HepG2 (cell line): ENCODE measurements at places on chromosomes 11 and 22. TPM values are rescaled to one million over a fixed set of nuclear protein-coding genes. Genes with fewer than 3 reads are reported as not detected.

NELL1 gene
- total RNA-seq: not detected in 2 replicates

KCNJ1 gene
- not detected in 2 replicates for total RNA-seq

DPP3 gene
- total RNA-seq: 48.7 and 59.8 TPM in 2 replicates

RPLP2 gene
- total RNA-seq: 2,049 and 2,106 TPM in 2 replicates

NLRP14 gene
- total RNA-seq: not detected in 2 replicates

BTBD10 gene
- 26.6 and 37.0 TPM in 2 replicates for total RNA-seq

- H3K27ac ChIP-seq: no peak overlapping the region
- no peak overlapping the region for H3K4me3 ChIP-seq
- no peaks in the 10 kb centered on the region for H3K27me3 ChIP-seq
- DNase-seq: no peak
- peaks cover 7% of the 10 kb centered on the region; the same call in 1 of the 2 replicates for H3K4me1 ChIP-seq
- H3K36me3 ChIP-seq: no peaks in the 10 kb centered on the region
These were observed 97.5 kb downstream of the PARVA start for GRCh38 chr11:12474871-12475270.

DNA sequence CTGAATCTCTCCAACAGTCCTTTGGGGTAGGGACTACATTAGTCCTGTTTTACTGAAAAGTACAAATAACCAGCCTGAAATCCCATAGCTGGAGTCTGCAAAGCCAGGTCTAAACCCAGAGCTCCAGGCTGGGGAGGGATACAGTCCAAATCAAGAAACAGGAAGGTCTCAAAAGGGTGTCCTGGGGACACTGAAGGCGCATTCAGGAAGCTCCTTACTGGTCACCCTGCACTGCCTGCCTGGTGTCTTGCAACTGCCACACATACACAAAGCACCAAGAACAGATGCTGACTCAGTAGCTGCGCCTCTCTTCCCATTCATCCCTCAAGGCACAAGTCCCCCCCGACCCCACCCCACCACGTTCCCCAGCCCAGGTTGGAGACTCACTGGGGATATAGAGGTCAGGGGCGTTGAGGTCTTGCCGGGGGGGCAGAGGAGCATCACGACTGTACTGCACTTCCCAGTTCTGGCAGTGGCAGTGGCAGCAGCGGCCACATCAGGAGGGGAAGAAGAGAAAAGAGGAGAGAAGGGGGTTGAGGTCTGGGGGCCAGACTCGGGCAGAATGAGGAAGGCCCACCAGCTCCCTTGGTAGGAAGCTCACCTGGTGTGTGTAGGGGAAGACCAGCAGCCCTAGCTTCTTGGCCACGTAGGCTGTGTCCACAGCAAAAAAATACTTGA, 1.6 kb downstream of the YIF1A start:
- no peak for DNase-seq
- no peaks in the 10 kb centered on the region; the same call in 1 of the 2 replicates for H3K27me3 ChIP-seq
- peaks cover 61% of the 10 kb centered on the region for H3K4me1 ChIP-seq
- H3K4me3 ChIP-seq: peak overlapping the region; percentile 88

DNA sequence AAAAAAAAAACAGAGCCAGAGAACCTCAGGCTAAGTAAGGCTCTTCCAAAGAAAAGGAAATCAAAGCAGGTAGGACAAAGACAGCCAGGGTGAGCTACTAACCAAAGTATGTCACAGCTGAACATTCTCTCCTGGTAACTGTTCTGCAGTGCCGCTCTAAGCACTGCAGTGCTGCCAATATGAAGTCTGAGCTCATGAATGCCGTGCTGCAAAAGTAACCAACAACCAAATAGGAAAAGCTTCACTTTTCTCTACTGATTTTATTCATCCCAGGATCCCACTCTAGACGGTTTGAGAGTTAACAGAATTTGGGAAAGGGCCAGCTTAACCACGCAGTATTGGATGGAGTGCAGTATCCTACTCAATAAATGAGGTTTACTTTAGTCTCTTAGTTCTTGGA, 3.5 kb downstream of the SIK3 start:
- peak overlapping the region; percentile 87; the same call in 1 of the 2 replicates for H3K4me3 ChIP-seq
- H3K27me3 ChIP-seq: no peaks in the 10 kb centered on the region; the same call in 2 of the 3 replicates
- DNase-seq: no peak

GRCh38 chr11:116792869-116793771, 1.4 kb upstream of the APOA5 start:
- no peak for DNase-seq
- 0 out of 2 replicates have a peak overlapping the region, but pooled peaks have one; percentile 5 for H3K4me3 ChIP-seq
- peaks cover 93% of the 10 kb centered on the region for H3K4me1 ChIP-seq
- no peaks in the 10 kb centered on the region for H3K36me3 ChIP-seq
- H3K27ac ChIP-seq: peak overlapping the region; percentile 87

DNA sequence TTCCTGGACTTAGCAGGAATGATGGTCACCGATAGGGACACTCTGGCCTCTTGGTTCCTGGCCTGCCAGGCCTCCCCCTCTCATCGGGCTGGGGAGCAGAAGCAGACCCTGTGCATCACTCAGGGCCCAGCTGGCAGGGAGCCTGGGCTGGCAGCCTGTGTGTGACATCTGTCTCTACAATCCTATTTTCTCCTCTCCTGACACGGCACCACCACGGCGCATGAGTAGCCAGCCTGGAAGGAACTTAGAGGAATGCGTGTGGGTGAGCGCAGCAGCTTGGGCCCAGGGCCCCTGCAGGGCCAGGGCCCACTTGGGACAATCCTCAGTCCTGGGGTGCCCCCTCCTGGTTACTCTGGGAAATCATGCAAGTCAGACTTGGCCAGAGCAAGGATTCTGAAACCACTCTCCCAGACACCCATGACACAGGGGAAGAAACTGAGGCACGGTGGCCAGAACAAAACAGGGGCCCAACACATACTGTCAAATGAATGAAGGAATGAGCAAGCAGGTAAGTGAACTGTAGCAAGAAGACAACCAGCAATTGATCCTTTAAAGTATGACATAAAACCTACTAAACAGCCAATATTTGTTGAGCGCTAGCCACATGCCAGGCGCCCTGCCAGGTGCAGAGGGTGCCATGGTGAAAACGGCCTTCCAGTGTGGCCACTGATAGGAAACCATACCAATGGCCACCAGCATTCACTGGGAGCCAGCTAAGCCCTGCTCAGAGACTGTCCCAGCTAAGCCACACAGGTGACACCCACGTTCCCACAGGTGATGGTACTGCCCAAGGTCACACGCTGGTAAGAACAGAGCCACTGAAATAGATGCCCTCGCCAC, 13.3 kb downstream of the RSPH14 start:
- H3K4me3 ChIP-seq: no peak overlapping the region
- H3K4me1 ChIP-seq: peaks cover 7% of the 10 kb centered on the region
- no peak overlapping the region for H3K27ac ChIP-seq
- peak; percentile 59 for DNase-seq
- H3K27me3 ChIP-seq: no peaks in the 10 kb centered on the region

DNA sequence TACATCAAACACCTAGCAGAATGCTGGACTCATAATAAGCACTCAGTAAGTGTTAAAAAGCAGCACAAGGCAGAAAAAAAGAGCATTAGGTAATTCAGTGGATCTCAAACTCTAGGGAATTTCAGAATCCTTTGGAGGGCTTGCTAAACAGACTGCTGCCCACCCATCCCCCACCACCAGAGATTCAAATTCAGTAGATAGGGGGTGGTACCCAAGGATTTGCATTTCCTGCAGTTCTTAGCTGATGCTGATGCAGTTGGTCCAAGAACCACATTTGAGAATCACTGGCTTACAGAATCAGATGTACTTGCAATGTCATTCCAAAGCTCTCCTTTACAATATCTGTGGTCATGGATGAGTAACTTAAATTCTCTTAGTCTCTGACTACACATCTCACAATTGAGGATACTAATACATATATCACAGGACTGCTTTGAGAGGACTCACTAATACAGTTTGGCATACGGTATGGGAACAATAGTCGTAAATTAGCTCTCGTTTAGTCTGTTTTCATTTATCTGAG, 664.5 kb downstream of the KCNA4 start:
- no peaks in the 10 kb centered on the region for H3K4me1 ChIP-seq
- H3K27me3 ChIP-seq: no peaks in the 10 kb centered on the region
- DNase-seq: no peak
- H3K36me3 ChIP-seq: no peaks in the 10 kb centered on the region
- no peak overlapping the region for H3K27ac ChIP-seq
- H3K4me3 ChIP-seq: no peak overlapping the region

DNA sequence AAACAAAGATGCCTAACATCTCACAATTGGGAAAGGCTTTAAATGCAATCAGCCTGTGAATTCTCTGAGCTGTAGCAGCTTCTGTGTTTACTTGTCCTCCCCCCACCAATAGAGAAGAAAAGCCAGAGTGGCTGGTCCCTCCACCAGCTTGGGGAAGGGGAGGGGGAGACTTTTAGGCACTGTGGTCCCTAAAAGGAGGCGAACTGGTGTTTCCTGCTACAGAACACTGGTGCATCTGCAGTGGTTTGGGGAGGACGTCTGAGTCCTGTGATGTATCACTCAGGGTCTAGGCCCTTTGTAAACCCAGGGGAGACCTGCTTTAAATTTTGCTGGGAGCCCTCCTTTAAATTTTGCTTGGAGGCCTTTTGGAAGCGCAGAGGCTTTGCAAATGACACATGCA, 16.9 kb downstream of the TNRC6B start:
- H3K36me3 ChIP-seq: no peaks in the 10 kb centered on the region
- peaks cover 27% of the 10 kb centered on the region for H3K4me1 ChIP-seq
- DNase-seq: no peak
- no peak overlapping the region for H3K27ac ChIP-seq
- H3K27me3 ChIP-seq: no peaks in the 10 kb centered on the region

GRCh38 chr22:37467391-37467955, 18.7 kb downstream of the MFNG start:
- peaks cover 7% of the 10 kb centered on the region for H3K27me3 ChIP-seq
- DNase-seq: no peak
- H3K27ac ChIP-seq: no peak overlapping the region
- no peaks in the 10 kb centered on the region for H3K4me1 ChIP-seq

DNA sequence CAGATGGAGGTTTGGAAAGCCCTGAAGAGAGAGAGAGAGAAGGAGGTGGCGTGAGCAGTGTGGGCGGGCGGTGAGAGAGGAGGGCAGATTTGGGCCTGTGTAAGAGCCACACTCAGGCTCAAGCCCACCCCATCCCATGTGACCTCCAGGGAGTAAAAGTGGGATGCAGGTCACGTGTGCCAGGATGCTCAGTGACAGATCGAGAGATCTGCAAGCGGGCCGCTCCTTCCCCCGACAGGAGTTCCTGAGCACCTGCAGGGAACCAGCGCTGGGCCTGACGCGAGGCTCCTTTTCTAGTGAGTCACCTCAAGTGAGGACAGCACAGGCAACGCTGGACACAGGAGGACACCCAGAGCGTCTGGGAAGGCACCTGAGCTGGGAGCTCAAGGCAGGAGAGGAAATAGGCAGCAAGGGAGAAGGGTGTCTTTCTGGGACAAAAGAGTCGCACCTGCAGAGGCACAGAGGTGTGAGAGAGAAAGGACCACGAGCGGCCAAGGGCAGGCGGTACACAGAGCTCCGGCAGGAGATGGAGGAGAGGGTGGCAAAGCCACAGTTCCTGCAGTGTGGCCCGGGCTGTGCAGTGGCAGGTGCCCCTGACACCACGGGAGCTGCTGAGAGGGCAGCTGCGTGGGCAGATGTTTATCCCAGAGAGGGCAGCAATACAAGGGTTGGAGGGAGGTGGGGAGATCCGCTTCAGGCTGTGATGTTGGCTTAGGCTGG, 1294.8 kb downstream of the TBC1D22A start:
- H3K4me1 ChIP-seq: no peaks in the 10 kb centered on the region
- no peaks in the 10 kb centered on the region for H3K36me3 ChIP-seq
- DNase-seq: no peak
- no peak overlapping the region for H3K27ac ChIP-seq

DNA sequence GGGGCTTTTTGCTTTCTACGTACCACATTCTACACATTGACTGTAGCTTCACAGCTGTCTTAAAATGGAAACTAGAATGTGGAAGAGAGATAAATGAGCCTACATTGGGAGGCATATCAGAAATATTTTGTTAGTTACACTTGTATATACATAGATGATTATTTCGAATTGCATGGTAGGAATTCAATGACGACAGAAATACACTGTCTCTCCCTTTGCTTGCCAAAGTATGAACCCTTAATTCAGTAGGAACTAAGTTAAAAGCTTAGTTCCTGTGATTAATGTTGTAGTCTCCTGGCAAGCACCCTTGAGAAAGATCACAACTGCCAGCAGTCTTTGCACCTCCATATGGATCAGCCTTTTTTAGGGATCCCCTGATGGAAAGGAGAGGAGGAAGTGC, 10.1 kb downstream of the C11orf87 start:
- H3K36me3 ChIP-seq: no peaks in the 10 kb centered on the region
- no peaks in the 10 kb centered on the region for H3K27me3 ChIP-seq
- H3K4me1 ChIP-seq: no peaks in the 10 kb centered on the region
- H3K27ac ChIP-seq: no peak overlapping the region
- DNase-seq: no peak

DNA sequence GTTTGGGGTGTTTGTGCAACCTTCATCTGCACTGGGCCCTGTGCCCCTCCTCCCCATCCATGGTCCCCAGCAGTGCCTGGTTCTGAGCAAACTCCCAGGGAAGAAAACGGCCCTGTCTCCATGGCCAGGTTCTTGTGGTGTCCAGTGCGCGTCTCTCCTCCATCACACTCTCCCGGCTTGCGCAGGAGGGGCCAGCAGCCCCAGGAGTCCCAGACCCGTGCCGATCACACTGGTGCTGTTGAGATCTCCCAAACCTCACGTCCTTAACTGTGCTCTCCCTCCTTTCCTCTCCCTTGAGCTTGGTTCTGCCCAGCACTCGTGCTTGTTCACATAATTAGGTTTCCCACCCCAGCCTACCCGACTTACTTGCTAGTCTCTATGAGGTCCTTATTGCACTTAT, 10.9 kb upstream of the GRK2 start:
- H3K27ac ChIP-seq: peak overlapping the region; percentile 62
- no peak for DNase-seq
- H3K27me3 ChIP-seq: no peaks in the 10 kb centered on the region
- H3K4me1 ChIP-seq: peaks cover 76% of the 10 kb centered on the region

GRCh38 chr11:68691402-68691784, 7.0 kb downstream of the GAL start:
- no peak for DNase-seq
- H3K27me3 ChIP-seq: peaks cover 6% of the 10 kb centered on the region
- peaks cover 8% of the 10 kb centered on the region; the same call in 1 of the 2 replicates for H3K4me1 ChIP-seq
- no peak overlapping the region for H3K27ac ChIP-seq
- H3K4me3 ChIP-seq: no peak overlapping the region

DNA sequence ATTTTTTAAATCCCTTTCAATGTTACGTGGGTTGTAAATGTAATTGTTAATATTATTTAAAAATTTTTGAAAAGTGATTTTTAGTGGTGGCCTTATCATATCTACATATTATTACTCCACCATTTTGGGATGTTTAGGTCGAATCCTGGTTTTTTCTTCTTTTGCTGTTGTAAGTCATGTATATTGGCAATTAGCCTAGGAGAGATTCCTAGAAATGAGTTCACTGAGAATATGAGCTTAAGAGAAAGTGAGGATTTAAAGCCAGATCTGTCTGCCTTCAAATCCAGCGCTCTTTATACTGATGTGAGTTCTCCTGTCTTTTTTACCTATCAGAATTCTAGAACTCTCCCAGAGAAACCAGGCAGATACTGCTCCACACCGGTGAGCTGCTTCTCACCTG, 56.1 kb downstream of the PTPRJ start:
- H3K36me3 ChIP-seq: no peaks in the 10 kb centered on the region
- H3K4me1 ChIP-seq: no peaks in the 10 kb centered on the region
- no peak overlapping the region for H3K27ac ChIP-seq
- no peak for DNase-seq

GRCh38 chr11:76621868-76622267, 48.7 kb downstream of the LRRC32 start:
- H3K27ac ChIP-seq: no peak overlapping the region
- no peak overlapping the region for H3K4me3 ChIP-seq
- peaks cover 16% of the 10 kb centered on the region for H3K27me3 ChIP-seq
- no peaks in the 10 kb centered on the region for H3K36me3 ChIP-seq

- peaks cover 23% of the 10 kb centered on the region; the same call in 2 of the 3 replicates for H3K36me3 ChIP-seq
- H3K27me3 ChIP-seq: no peaks in the 10 kb centered on the region
- H3K4me1 ChIP-seq: peaks cover 49% of the 10 kb centered on the region
- no peak overlapping the region for H3K4me3 ChIP-seq
These were observed 22.0 kb downstream of the ATG13 start for GRCh38 chr11:46639197-46639839.
